H7 (cell line): ENCODE measurements at places on chromosomes 16 and 17.
A peak's percentile ranks its signal among the peaks of the same experiment; 100 is the strongest.

GRCh38 chr16:21300309-21301167 lies 22.4 kb upstream of the CRYM start:
- peak; percentile 86 for DNase-seq

DNA sequence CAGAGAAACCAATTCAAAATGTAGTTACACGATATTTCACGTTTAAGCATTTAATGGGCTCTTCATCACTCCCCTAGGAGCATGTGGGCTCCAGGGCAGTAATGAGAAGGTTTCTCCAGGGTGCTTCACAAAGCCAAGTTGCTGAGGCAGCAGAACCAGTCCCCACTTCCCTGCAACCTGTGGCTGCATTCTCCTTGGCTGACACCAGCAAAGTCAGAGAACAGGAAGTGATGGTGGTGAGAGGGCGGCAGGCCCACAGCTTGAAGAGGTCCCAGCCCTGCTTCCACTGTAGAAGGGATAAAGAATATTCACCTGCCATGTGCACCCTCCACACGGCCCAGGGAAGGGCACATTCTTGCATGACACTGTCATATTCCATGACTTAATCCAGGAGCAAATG lies 133.2 kb downstream of the CBLN1 start:
- DNase-seq, result no peak

DNA sequence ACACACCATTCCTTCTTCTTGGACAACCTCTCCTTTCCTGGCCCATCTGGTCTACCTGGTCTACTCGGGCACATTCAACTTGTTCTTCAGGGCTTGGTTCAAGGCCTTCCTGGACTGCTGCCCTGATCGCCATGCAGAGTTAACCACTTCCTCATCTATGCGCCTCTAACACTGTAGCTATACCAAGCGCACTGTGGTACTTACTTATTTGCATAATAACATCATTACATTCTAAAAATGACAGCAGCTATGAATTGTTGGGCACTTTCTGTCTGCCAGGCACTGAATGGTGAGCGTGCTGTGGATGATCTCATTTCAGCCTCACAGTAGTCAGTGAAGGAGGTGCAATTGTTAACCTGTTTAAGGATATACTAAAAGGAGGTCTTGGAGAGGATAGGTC lies 66.9 kb upstream of the SDK2 start:
- no peak for DNase-seq

- DNase-seq, result no peak
Observed at GRCh38 chr17:77457572-77458201, 316.9 kb downstream of the SEC14L1 start.

GRCh38 chr17:67374329-67375053 lies 2.6 kb upstream of the PITPNC1 start:
- DNase-seq, result peak; percentile 86

DNA sequence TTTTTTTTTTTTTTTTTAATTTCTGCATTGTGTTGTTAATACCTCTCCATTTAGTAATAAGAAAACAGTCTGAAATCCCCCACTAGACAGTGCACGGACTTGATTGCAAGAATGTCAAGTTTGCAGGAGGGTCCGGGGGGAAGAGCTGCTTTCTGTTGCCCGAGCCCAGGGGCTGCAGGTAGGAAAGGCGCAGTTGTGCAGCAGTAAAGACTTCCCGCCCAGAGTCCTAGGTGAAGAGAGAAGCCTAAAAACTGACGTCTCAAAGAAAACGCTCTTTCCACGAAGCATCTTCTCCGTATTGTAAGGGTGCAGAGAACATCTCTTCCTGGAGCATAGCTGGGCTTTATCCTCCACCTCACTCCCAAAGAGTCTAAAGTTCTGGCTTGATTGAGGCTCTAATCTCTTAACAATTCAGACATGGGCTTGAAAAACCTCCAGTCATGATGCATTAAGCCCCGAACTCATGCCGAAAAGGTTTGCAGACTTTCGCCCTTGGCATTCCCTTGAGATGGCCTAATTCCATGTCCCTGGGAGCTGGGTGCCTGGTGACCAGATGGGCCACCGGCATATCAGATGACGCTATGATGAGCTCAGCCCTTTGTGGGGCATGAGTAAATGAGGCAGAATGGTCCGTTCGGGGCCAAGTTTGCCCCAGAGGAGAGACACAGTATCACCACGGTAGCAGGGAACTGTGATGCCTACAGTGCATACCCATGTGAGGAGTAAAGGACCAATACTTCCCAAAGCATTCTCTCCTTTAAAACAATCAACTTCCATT lies 436.2 kb upstream of the ZFHX3 start:
- no peak for DNase-seq

DNA sequence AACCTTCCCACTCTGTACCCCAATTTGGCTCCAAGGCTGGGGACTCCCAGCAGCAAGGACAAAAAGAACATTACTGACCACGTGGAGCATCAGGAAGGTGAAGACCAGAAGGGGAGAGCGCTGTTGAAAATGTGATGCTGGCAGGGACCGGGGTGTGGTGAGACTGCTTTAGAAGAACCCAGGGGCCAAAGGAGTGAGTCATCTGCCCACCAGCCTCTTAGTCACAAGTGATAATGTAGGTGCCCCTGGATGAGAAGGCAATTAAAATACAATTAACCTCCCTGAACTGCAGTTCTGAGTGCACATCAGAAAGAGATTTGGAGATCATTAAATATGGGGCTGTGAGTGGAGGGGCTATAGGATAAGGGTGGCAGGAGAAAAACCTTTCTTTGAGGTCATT lies 366.6 kb upstream of the CCL2 start:
- no peak for DNase-seq

GRCh38 chr16:72721981-72722380 lies 325.9 kb downstream of the ZFHX3 start:
- DNase-seq, result no peak

DNA sequence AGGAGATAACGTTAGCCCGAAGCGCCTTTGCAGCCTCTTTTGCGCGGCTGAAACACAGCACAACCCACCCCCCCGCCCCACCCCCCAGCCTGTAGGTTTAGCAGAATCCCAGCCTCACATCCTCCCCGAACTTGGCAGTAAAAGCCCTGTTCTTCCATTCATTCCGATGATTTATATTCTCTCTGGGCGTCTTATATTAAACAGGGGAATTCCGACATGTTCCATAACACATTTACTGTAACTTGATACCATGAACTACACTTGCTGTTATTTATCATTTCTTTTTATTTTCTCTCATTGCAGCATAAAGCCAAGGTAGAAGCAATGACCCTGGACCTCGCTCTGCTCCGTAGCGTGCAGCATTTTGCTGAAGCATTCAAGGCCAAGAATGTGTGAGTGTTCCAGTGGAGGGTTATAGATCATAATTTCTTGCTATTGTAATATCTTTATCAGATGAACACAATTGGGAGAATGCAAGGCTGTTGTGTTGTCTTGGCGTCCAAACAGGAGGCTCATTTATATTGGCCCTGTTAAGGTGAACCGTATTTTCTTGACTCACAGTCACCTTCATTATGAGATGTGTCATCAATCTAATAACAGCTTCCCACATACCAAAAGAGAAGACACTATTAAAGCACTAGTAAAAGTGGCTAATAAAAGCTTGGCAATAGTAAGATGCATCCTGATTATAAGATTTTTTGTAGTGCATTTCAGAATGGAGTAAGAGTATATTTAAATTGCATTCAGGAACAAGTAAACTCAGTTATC lies 287.3 kb downstream of the WWOX start:
- no peak for DNase-seq

- no peak for DNase-seq
Observed at GRCh38 chr16:89670496-89671431, 13.1 kb downstream of the SPATA33 start.

GRCh38 chr17:4950075-4950745 lies 709 bp upstream of the ENO3 start:
- DNase-seq, result no peak

DNA sequence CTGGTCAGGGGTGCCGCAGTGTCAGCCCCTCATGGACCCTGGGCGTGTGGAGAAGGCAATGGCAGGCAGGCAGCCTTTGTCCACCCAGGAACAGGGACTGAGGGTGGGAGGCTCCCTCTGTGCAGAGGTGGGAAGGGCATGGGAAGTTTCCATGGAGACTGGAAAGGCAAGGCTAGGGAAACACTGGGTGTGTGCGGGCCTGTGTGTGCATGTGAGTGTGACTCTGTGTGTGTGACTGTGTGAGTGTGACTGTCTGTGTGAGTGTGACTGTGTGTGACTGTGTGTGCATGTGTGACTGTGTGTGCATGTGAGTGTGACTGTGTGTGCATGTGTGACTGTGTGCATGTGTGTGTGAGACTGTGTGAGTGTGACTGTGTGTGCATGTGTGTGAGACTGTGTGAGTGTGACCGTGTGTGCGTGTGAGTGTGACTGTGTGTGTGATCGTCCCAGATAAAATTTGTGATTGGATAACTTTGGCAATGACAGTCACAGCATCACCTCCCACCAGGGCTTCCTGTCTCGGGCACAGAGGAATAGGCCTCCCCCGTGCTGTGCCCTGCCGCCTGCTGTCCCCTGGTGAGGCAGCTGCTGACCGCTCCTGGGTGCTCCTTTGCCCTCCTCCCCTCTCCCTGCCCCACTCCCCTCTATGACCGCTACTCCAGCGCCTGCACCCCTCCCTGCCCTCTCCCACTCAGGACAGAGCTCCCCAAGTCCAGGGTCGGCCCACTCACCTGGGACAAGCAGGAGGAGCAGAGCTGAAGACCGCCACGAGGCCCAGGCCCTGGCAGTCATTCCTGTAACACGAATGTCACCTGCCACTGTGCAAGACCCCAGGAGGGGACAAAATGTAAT lies 698 bp downstream of the CD300C start:
- no peak for DNase-seq
